Activated T-helper 2 cell treated with anti-CD3 and anti-CD28 coated beads, Interferon-gamma antibody, Interleukin-2, Interleukin-4, amounts not matched to agents 10 μg/mL and 5 μg/mL and 100 μg/mL, durations not matched to agents 14 hours and 24 hours and 36 hours (primary cell): ENCODE measurements at places on chromosomes 12 and 14. TPM values are rescaled to one million over a fixed set of nuclear protein-coding genes. Genes with fewer than 3 reads are reported as not detected.

Gene SMOC1
- total RNA-seq = not detected in 2 replicates

GRCh38 chr12:49588281-49588680 lies 17.2 kb downstream of the FAM186B start:
- no peak for DNase-seq

Gene CSRP2
- 0.84 and 3.5 TPM in 2 replicates for total RNA-seq

GRCh38 chr12:42617622-42618021 lies 28.1 kb upstream of the PRICKLE1 start:
- no peak for DNase-seq

DNA sequence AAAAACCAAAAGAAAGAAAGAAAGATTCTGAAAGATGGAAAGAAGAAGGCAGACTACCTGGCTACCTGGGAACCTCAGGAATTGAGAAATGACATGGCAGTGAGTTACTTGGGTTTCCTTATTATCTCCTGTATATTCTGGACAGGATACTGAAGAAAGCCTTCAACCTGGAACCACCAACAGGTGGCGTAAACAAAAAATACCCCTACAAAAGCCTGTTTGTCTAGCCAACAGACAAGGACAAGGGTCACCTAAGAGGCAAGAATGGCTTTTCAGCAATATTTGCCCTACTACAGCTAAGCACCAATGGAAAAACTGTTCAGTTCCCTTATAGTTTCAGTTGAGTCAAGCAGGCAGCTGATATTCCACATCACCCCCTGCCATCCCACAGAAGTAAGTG lies 274.9 kb downstream of the GPHN start:
- DNase-seq = no peak

GRCh38 chr12:120257041-120257821 lies 8.3 kb downstream of the PXN start:
- no peak for DNase-seq

DNA sequence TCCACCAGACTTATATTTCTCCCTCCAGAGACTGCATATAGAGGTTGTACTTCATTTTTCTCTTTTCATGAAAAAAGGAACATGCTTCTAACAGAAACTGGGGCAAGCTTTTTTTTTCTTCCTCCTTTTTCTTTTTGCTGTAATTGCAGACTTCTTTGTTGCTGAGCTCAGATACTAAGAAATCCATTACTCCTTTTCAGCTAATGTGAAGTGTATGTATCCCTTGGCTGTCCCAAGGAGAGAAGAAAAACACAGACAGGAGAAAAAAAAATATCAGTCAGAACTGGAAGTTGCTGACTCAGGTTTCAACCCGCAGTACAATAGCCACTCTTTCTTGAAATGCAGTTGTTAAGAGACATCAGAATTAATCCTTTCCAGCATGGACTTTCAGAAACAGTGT lies 1248.4 kb downstream of the LRFN5 start:
- no peak for DNase-seq
